ENCODE measurements at places on chromosomes 12 and 14.
A peak's percentile ranks its signal among the peaks of the same experiment; 100 is the strongest.

DNA sequence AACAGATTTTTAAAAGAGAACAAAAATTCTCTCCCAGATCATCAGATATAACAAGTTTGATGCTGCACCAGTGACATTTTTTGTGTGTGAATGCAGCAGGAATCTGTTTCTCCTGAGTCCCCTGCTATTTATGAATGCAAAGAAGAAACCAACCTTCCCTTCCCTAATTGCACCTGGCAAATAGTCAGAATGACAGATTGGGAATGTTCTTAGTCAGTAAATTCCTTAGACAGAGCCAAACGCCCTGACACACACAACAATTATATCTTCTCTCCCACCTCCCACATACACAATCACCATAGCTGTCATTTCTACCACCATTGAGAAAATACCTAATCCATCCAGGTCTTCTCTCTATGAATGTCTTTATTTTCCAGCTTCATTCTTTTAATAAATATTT lies 174.4 kb downstream of the ALG10B start:
- no peak for DNase-seq

DNA sequence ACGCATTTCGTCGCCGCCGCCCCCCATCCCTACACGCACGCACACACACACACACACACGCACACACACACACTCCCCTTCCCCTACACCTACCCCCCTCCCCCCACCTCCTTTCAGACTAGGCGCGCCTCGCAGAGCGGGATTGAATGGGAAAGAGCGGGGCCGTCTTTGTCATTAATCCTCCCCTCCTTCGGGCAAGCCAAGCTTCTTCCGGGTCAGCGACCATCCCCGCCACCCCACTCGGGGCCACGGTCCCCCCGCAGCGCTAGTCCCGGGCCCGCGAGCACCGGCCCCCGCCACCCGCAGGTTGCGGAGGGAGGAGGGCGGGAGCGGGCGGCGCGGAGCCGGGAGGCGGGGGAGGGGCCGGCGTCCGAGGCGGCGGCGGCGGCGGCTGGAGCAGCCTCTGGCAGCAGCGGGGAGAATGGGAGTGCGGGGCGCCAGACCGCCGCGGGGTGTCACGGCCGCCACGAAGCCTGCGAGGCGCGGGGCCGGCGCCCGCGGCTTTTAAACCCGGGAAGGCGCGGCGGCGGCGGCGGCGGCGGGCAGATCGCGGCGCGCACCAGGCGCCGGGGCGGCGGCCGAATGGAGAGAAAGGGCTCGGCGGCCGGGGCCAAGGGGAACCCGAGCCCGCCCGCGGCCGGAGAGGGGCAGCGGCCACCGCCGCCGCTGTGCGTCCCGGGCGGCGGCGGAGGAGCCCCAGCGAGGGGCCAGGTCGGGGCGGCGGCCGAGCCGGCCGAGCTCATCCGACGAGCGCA lies at the start of gene TTC9:
TTC9 (plus strand) TSS at position 369 of the 755 bp plus-strand sequence; CDS start at position 583, 214 bp downstream.
- no peak for DNase-seq

GRCh38 chr12:94872971-94873733 lies 130.3 kb downstream of the NDUFA12 start:
- no peak for DNase-seq

- no peak for DNase-seq
Observed at GRCh38 chr14:23544511-23545447, 6.8 kb downstream of the ZFHX2 start.

DNA sequence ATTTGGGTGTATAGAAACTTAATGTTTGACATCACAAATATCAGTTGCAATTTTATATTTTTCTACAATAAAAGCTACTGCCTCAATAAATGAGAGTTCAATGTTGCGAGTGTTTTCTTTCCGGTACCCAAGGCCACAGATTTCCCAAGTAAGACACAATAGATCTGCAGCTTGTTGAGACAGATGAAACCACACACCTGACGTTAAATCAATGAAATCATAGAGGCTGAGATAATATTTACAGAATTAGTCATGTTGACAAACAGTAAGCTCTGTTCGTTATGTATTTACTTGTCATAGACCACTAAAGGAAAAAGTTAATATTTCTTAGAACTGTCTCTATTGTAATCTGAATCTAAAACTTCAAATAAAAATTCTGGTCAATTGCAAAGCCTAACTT lies 49.2 kb upstream of the PTHLH start:
- DNase-seq: no peak

- DNase-seq: no peak
Observed at GRCh38 chr14:75399843-75400775, 27.7 kb upstream of the JDP2 start.

GRCh38 chr12:33988197-33988805 lies 34.0 kb upstream of the ALG10 start:
- DNase-seq: no peak

DNA sequence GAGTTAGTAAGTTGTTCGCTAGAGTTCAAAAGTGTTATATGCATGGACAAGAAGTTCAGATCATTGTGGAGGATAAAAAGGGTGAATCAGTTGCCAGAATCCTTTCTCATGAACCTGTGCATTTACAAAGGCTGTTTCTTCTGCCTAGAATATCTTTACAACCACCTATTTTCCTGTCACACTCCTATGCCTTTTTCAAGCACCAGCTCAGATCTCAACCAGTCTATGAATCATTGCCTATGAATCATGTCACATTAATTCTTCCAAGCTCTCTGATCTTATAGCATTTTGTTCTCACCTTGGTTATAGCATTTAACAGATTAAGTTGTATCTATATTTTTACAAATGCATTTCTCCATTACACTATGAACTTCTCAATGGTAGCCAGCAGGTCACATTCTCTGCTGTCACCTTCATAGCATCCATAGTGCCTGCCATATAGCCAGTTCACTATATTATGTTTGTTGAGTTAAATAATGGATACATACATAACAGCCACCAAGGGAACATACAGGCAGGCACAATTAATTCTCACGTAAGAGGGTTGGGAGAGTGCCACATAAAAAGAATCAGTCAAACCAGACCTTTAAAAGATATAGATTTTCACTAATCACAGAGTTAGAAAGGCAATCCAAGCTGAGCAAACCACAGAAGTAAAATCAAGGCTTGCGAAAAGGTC lies 573.0 kb downstream of the FOXG1 start:
- no peak for DNase-seq

- DNase-seq: no peak
Observed at GRCh38 chr12:25719505-25719904, 166.4 kb upstream of the LMNTD1 start.

- DNase-seq: no peak
Observed at GRCh38 chr12:116959845-116960514, 49.2 kb downstream of the FBXW8 start.

DNA sequence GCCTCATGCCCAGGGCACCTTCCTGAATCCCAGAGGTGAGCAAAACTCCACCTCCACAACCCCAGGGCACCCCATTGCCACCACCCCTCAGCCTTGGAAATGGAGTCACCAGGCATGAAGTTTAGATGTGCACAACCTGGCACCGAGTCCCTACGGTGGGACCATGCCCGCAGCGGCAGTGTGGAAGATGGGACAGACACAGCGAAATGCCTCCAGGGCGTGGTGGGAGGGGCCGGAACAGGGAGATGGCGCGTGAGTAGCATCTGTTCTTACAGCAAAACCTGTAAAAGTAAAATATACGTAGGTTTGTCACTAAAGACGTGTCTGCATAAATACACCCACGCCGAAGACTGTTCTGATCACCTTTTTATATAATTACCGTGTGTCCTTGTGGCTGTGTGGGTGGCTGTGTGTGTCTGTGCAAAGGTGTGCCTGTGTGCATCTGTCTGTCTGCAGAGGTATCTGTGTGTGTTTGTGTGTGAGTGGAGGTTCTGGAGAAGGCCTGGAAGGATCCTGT lies 17.4 kb upstream of the DEGS2 start:
- no peak for DNase-seq

GRCh38 chr14:93818857-93819256 lies 30.6 kb upstream of the PRIMA1 start:
- DNase-seq: no peak

DNA sequence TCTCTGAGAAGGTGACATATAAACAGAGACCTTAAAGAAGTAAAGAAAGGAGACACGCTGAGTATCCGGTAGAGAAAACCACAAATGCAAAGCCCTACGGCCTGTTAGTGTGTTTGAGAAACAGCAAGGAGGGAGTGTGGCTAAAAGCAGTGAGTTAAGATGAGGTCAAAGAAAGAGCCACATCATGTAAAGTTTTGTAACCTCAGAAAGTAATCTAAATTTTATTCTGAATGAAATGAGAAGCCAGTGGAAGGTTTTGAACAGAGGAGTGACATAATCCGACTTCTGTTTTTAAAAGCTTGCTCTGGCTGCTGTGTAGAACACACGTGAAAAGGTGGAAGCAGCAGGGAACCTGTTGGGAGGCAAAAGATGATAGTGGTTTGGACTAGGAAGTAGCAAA lies 32.6 kb downstream of the PPP2R5E start:
- DNase-seq: no peak

DNA sequence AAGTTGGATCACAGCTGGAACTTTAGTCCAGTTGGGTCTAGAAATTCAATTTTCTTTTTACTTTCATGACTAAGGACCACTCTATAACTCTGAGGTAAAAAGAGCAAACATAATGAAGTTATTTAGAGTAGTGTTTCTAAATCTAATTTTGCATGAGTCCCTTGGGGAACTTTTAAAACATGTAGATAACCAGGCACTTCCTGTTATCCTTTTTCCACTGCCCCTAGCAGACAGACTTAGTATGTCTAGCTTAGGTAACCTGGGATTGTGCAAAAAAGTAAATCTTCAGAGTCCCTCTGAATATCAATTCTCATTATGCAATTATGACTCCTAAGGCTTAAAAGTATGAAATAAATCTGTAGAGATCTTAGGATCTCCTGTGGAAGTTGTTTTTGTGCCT lies 371.2 kb downstream of the DIO2 start:
- no peak for DNase-seq

DNA sequence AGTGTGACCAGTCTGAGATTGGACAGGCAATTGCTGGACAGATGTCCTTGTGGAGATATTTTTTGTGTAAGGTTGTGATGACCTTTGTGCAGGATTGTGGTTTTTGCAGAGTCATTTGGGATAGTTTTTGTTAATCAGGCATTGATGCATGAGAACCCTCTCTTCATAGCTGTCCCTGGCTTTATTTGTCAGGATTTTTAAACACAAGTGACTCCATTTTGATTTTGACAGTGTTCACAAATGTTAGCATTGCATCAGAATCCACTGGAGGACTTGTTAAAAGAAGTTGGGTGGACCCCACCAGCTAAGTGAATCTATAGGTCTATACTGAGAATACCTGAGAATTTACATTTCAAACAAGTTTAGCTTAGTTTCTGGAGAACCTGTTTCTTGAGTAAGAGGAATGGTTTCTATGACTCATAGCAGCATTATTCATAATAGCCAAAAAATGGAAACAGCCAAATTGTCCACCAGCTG lies 11.8 kb downstream of the FNTB start:
- no peak for DNase-seq

GRCh38 chr12:132837693-132838409 lies 9.2 kb upstream of the GOLGA3 start:
- no peak for DNase-seq

DNA sequence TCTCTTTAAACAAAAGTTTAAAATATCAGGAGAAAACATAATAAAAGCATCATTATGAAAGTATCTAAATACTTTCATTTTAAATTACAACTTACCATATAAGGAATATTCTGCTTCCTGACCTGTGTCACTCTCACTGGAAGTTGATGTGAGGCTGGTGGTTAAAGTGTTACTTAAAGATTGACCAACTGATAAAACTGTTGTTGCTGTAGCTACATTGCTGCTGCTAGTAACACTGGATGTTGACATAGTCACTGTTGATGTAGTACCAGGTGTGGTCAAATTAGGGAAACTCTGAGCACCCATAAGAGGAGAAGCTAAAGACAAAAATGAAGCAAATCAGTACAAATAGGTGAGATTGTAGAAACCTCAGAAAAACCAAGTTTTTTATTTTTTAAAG lies 79.9 kb downstream of the HECTD1 start:
- no peak for DNase-seq

GRCh38 chr14:50476134-50476533 lies 56.2 kb downstream of the MAP4K5 start:
- no peak for DNase-seq

DNA sequence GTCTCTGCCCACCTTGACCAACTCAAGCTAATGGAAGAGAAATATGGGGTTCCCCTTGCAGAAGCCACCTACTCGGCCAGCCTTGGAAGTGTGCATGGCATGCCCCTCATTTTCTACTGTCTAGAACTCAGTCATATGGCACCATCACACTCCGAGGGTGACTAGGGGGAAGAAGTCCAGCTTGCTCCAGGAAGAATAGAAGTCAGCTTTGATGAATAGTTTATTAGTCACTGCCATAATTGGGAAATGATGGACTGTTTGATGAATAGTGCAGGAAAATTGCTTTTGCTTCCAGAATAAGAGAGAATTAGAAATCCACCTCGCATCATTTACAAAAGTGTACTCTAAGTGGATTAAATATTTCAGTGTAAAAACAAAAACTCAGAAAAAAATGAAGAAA lies 1030.6 kb downstream of the VRK1 start:
- no peak for DNase-seq

- no peak for DNase-seq
Observed at GRCh38 chr12:41683513-41684240, 461.0 kb downstream of the GXYLT1 start.

GRCh38 chr14:68894802-68895703 lies 84.0 kb downstream of the ACTN1 start:
- no peak for DNase-seq

- peak; percentile 30 for DNase-seq
Observed at GRCh38 chr14:20657216-20658211, 16.0 kb upstream of the OR6S1 start.

GRCh38 chr14:101797856-101798255 lies 36.3 kb downstream of the PPP2R5C start:
- no peak for DNase-seq

DNA sequence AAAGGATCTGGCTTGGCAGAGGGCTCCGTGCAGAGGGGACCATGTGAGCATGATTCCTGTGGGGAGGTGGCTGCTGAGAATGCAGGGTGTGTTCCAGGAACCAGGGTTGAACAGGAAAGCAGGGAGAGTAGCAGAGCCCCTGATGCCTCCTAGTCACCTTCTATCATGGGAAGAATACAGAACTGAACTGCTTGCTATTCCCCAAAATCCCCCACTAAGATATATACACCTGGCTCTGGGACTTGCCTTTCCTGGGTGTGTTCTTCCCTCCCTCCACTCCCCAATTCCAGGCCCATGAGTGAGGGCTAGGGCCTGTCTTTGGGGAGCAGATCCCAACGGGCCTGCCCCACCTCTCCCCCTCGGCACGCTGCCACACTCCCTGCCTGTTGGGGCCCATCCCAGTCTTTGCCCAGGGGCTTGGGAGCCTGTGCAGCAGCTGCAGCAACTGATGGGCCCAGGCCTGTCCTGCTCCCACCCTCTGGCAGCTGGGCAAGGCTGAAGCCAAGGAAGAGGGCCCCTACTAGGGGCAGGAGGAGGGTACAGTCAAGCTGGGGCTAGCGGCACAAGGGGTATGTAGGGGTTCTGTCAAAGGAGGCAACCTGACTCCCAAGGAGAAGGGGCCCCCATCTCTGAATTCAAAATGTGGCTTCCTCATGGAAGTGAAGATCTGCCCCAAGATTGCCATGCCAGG lies 3.2 kb downstream of the AJUBA start:
- DNase-seq: no peak

GRCh38 chr12:92601176-92601575 lies 101.6 kb upstream of the PLEKHG7 start:
- DNase-seq: no peak

- DNase-seq: no peak
Observed at GRCh38 chr12:85280165-85280983, at the start of gene ALX1. TSS of gene ALX1 (plus strand) at chr12:85280220. CDS start at chr12:85280262, 42 bp downstream.
